ENCODE measurements at places on chromosomes 6 and 20.

DNA sequence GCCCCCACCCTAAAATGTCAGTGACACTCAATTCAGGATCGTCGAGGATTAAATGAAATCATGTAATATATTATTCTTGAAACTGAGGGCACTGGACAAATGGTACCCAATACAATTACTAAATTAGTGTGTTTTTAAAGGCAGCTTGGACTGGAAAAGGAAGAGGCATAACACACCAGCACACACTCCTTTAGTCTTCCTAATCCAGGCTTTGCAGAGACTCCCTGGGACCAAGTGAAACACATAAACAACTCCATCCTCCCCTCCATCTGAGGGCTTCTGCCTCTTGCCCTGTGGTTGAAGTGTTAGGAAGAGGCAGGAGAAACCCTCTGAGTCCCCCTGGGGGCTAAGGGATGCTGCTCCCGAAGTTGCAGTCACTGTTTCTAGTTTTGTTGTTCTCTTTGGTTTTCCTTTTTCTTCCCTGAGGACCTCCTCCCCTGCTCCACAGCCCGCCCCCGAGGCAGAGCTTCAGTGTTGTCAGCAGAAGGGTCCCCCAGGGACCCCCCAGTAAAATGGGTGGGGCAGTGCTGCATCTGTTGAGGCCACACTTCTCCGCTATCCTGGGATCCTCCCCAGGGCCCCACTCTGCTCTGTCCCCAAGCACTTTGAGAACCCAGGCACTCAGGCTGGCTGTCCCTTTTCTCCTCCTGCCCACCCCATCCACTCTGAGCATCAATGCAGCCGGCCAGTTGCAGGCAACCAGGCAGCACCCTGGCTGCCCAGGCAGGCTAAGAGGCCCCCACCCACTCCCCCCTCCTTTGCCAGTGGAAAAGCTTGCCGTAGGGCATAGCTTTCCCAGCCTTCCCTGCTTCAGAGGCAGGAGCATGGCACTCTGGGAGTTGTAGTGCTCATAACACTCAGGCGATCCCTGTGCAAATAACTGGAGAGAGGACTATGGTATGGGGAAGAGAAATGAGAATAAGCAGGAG, 5.9 kb downstream of the TMEM63B start:
- H3K36me3 ChIP-seq = no peaks in the 10 kb centered on the region
- no peak overlapping the region for H3K4me3 ChIP-seq
- DNase-seq = no peak

DNA sequence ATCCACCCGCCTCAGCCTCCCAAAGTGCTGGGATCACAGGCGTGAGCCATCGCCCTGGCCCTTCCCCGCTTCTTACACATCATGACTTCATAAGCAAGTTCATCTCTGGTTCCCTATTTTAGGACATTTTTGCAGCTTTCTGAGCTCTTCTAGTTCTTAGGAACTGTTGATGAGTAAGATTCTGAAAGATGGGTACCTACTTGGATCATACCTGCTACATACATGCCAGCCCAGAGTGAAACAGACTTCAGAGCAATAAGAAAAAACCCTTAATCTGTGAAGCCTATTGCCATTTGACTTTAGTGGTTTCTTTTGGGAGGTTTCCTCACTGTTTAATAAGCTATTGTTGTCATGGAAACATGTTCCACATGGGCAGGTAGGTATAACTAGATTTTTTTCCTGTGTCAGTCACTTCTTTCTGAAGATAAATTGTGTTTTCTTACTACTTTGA, 27.9 kb upstream of the TMEM217 start:
- peaks cover 18% of the 10 kb centered on the region for H3K36me3 ChIP-seq
- no peak for DNase-seq

DNA sequence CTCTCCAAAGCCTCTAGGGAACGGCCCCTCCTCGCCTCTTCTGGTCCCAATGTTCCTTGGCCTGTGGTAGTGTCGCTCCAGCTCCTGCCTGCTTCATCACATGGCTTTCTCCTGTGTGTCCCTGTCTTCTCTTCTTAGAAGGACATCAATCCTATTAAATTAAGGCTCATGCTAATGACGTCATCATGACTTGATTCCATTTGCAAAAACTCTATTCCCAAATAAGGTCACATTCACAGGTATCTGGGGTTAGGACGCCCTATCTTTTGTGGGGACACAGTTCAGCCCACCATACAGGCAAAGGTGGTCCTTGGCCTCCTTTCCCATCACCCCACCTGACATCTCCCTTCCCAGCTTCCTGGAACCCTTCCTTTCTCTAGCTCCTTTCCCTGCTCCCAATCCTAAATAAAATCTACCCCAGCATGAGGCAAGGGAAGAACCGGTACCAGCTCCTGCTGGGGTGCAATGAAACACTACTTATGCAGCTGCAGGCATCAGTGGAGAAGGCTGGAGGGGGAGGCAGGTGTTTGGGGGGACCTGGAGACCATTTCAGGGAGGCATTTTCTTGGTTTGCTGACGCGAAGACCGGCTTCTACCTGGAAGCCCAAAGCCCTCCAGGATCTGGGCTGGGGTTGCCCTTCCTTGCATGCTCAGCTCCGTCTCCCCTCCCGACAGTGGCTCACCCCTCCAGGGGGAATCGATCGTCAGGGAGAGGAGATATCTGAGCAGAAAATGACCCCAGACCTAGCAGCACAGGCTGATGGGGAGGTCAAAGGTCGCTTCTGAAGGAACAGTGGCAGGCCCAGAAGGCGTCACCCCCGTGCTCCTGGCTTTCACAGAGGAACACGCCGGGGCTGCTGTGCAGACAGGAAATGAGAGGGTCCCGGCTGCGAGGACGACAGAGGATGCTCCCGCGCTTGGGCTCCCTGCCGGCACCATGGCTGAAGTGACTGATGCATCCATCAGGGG, 71.7 kb upstream of the QKI start:
- no peaks in the 10 kb centered on the region for H3K27me3 ChIP-seq
- H3K4me1 ChIP-seq = no peaks in the 10 kb centered on the region
- DNase-seq = no peak

DNA sequence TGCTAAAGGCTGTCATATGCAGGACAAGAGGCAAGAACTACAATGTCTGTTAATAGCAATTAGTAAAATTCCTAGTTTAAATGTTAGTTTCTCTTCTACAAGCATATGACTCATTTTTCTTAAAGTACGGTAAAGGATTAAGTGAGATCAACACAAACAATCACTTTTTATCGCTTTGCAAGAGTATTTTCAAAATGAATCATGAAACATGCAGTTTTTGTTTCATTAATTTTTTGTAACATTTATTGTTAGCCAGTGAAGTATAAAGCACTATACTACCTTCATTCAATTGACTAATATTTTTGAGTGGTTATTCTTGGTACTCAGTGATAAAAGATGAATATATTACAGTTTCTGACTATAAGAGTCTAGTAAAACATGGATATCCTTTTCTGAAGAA, 138.6 kb downstream of the AHI1 start:
- H3K36me3 ChIP-seq = no peaks in the 10 kb centered on the region
- DNase-seq = no peak
- no peaks in the 10 kb centered on the region for H3K27me3 ChIP-seq
- no peak overlapping the region for H3K27ac ChIP-seq

DNA sequence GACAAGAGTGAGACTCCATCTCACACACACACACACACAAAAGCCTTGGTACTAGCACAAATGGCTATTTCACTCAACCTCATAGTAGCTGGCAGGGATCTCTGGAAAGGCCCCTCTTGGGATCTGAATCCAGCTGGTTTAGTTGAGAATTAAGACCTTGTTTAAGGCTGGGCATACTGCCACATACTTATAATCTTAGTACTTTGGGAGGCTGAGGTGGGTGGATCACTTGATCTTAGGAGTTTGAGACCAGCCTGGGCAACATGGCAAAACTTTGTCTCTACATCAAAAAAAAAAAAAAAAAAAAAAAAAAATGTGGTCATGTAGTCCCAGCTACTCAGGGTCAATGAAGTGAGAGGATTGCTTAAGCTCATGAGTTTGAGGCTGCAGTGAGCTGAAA, 628.3 kb downstream of the MMUT start:
- H3K36me3 ChIP-seq = no peaks in the 10 kb centered on the region
- no peak overlapping the region for H3K4me3 ChIP-seq
- H3K27me3 ChIP-seq = no peaks in the 10 kb centered on the region
- H3K27ac ChIP-seq = no peak overlapping the region

- no peaks in the 10 kb centered on the region for H3K4me1 ChIP-seq
- no peaks in the 10 kb centered on the region for H3K36me3 ChIP-seq
- H3K27ac ChIP-seq = no peak overlapping the region
Observed at GRCh38 chr20:7383216-7383615, 557.0 kb downstream of the HAO1 start.

DNA sequence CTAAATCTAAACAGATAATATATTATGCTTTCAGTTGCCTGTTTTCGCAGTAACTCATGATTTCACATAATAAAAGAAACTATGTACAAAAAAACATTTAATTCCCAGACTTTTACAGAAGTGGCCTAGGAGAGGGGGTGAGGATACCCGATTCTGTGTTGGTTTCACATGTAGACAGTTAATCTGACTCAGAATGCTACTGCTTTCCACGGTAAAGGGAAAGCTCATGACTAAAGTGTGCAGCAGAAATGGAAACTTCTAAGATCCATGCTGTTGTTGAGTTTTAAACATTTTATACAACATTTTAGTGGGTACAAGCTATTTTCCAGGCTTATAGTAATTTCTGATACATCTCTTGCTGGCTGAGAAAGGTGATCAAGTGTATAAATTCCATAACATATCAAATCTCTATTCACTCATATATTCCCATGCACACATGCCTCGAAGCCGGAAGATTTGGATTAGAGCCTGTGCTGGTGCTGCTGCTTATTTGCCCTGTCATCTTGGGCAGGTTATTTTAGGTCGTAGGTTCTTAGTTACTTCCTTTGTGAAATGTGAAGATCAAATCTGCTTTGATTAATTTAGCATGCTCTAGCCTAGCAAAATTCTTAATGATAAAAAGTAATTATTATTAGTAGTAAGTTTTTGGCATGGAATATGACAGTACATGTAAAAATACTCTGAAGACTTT, 896.7 kb upstream of the MAP3K7 start:
- H3K36me3 ChIP-seq = no peaks in the 10 kb centered on the region
- no peak for DNase-seq
- no peaks in the 10 kb centered on the region for H3K4me1 ChIP-seq
- no peaks in the 10 kb centered on the region for H3K27me3 ChIP-seq

- no peak for DNase-seq
- no peaks in the 10 kb centered on the region for H3K27me3 ChIP-seq
- peaks cover 20% of the 10 kb centered on the region for H3K4me1 ChIP-seq
- no peak overlapping the region for H3K4me3 ChIP-seq
Observed at GRCh38 chr20:34368547-34368946, 5.5 kb downstream of the ITCH start.

Data from naive thymus-derived CD4-positive, alpha-beta T cell (primary cell).